ENCODE measurements at places on chromosomes 3 and 15.

DNA sequence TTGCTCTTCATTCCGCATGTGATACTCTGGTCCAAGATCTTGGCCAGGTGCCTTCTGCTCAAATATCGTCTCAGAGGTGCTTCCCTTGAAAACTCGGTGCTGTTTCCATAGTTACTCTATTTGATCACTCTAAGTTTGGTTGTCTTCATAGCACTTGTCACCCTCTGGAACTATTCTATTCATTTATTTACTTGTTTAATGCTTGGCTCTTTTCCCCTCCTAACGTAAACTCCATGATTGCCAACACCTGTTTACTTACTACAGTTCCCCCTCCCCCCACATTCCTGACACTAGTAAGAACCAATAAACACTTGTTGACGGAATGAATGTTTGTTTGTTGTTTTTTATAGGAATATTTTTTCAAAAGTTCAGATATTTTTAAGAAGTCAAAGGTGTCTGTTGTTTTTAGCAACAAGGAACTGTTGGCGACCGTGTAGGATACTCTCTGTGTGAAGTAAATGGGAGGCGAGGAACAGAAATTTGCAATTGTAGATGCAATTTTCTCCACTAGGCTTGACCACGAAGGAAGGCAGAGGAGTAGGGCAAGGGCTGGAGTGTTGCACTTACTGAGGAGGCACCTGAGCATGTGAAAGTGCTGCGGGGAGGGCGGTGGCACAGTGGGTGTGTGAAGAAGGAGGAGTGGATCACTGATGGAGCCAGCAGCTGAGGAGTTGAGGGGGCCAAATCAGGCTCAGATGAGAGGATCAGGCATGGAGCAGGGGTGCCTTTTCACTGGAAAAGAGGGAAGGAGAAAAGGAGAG, 48.4 kb downstream of the MOBP start:
- no peak for DNase-seq

DNA sequence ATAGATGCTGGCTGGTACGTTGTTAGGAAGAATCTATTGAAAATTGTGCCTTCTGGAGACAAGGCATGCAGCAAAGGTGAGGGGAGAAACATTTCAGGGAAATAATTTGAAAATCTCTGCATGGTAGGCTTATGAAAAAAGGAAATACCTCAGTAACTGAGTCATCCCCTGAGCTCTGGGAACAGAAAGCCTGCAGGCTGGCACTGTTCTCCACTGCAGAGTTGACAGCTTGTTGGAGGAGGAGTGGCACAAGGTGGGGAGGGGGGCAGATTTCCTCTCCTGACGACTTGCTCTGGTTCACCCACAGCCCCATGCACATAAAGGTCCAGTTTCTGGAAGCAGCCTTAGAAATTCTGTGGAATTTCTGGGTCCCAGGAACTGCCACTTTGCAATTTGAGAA, 179.4 kb downstream of the ABHD5 start:
- no peak for DNase-seq

- DNase-seq, result no peak
Measured at GRCh38 chr3:121496786-121497185, 49.0 kb downstream of the POLQ start.

GRCh38 chr15:87902772-87903426, 353.6 kb downstream of the NTRK3 start:
- no peak for DNase-seq
